Astrocyte of the hippocampus (primary cell): ENCODE measurements at places on chromosomes 5 and 9.

DNA sequence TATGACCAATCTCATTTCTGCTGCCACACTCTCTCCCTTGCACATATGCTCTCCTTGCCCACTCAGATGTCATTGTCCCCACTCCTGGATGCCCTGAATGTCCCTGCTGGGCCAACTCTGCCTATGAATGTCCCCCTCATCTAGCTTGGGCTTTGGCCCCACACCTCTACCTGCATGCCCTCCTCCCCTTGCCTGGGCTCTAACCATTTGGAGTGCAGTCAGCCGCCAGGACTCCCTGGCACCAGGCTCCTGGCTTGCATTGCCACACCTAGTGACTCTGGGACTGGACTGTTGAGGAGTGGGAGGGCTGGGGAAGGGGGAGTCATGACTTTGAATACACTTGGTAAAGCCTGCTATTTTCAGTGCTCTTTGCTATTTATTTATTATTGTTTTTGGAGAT lies 41.6 kb upstream of the POMT1 start:
- DNase-seq, result no peak

- DNase-seq, result peak; percentile 67
Measured at GRCh38 chr5:6829150-6829784, 116.0 kb downstream of the TENT4A start.

GRCh38 chr9:136046554-136046920 lies 48.6 kb downstream of the NACC2 start:
- no peak for DNase-seq

DNA sequence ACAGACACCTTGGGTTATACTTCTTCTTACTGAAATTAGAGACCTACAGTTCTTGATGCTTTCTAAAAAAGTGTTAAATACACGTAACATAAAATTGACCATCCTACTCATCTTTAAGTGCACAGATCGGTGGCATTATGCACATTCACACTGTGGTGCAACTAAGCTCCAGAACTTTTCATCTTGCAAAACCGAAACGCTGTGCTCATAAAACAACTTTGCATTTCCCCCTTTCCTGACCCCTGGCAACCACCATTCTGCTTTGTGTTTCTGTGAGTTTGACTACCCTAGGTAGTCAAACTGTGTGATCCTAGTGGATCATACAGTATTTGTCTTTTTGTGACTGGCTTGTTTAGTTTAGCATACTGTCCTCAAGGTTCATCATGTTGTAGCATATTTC lies 3.9 kb downstream of the MVB12B start:
- DNase-seq, result no peak

DNA sequence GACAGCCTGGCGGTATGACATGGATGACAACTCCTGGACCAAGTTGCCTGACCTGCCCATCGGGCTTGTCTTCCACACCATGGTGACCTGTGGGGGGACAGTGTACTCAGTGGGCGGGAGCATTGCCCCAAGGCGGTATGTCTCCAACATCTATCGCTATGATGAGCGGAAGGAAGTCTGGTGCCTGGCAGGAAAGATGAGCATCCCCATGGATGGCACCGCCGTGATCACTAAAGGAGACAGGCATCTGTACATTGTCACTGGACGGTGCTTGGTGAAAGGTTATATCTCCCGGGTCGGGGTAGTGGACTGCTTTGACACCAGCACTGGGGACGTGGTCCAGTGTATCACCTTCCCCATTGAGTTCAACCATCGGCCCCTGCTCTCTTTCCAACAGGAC lies 1.3 kb downstream of the CCIN start:
- no peak for DNase-seq

GRCh38 chr9:83544002-83544698 lies 5.9 kb upstream of the FRMD3 start:
- DNase-seq, result peak; percentile 56

- peak; percentile 95 for DNase-seq
Measured at GRCh38 chr9:33946779-33947535, 101.7 kb downstream of the UBAP2 start.

GRCh38 chr5:130555429-130555828 lies 609.6 kb downstream of the HINT1 start:
- no peak for DNase-seq

DNA sequence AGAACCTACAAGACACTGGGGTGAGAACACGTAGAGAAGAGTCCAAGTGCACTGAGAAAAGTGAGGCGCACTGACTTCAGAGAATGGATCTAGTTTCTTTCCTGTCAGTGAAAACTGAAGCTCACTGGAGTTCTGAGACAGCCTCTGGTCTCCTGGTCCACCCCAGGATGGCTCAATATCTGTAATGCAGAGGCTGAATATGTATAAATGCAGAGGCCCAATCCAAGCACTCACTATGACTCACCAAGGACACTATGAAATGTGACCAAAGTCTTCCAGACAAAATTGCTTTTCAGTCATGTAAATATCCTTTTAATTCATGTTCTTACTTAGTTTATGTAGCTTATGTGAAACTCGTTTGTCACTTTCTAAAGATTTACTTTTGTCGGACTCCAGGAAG lies 53.8 kb downstream of the NFIB start:
- no peak for DNase-seq

- no peak for DNase-seq
Measured at GRCh38 chr5:137228816-137229215, 270.3 kb downstream of the SPOCK1 start.

DNA sequence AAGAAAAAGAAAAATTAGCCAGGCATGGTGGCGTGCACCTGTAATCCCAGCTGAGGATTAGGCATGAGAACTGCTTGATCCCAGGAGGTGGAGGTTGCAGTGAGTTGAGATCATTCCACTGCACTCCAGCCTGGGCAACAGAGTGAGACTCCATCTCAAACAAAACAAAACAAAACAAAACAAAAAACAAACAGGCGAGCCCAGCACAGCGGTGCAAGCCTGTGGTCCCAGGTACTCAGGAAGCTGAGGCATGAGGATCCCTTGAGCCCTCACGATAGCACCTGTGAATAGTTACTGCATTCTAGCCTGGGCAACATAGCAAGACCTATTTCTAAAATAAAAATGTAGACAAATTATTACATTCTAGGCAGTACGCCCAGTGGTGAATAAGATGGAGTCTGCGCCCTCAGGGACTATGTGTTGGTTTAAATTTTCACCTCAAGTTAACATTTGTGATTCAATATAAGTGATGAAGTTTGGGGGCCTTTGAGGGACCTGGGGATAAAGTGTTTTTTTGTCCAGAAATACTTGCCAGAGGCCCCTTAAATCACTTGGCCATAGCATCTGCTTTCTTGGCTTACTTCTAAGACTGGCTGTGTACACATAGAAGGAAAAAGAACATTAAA lies 3.4 kb upstream of the GAPVD1 start:
- no peak for DNase-seq

GRCh38 chr9:38207247-38207778 lies 138.3 kb upstream of the SHB start:
- no peak for DNase-seq

DNA sequence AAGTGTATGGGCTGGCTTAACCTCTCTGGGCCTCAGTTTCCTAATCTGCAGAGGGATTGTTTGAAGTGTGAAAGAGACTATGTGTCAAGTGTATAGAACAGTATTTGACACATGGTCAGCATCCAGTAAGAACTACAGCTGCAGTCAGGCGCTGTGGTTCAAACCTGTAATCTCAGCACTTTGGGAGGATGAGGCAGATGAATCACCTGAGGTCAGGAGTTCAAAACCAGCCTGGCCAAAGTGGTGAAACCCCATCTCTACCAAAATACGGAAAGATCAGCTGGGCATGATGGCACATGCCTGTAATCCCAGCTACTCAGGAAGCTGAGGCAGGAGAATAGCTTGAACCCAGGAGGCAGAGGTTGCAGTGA lies 31.9 kb upstream of the STING1 start:
- no peak for DNase-seq

GRCh38 chr5:150153957-150154617 lies 1.6 kb downstream of the PDGFRB start:
- DNase-seq, result peak; percentile 82

GRCh38 chr9:92140074-92140753 lies 25.0 kb upstream of the SPTLC1 start:
- DNase-seq, result peak; percentile 88

DNA sequence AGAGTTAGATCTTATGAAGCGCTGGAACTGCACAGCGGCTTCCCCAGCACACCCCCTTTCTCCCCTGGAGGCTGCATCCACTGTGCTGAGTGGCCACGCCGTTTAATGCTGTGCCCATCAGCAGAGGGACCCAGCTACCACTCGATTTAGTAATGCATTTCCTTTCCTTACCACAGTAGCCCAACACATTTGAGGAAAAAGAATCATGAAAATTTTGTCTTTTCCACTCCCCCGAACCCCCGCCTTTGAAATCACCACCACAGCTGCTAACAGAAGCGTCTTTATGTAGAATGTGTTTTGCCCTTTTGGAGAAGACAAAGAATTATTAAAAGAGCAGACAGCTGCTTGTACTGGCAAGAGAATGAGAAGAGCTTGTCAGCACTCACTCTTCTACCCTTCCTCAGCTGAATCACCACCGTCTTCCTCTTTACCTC lies 73.2 kb downstream of the ACER2 start:
- no peak for DNase-seq

DNA sequence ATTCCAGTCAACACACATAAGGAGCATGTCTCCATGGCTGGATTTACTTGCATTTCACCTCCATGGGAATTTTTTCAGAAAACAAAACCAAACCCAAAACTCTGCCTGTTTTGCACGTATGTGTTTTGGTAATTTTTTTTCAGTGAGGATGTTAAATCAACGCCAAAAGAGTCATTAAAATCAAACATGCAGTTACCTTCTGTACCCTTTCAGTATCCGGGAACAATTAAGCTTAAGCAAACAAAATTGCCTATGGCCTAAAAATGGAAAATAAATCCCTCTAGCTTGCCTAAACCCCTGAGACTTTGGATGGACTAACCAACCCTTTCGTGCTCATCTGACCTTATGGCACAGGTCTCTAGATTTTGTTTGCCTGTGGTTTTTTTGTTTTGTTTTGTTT lies 209.2 kb upstream of the KLF4 start:
- no peak for DNase-seq

GRCh38 chr5:64861281-64861680 lies 92.6 kb downstream of the CWC27 start:
- no peak for DNase-seq
